ENCODE measurements at places on chromosomes 13 and 19. TPM values are rescaled to one million over a fixed set of nuclear protein-coding genes. Genes with fewer than 3 reads are reported as not detected.
A peak's percentile ranks its signal among the peaks of the same experiment; 100 is the strongest.

Gene CGB7
- not detected for total RNA-seq

Gene LYPD3
- 0.56 TPM for total RNA-seq

DNA sequence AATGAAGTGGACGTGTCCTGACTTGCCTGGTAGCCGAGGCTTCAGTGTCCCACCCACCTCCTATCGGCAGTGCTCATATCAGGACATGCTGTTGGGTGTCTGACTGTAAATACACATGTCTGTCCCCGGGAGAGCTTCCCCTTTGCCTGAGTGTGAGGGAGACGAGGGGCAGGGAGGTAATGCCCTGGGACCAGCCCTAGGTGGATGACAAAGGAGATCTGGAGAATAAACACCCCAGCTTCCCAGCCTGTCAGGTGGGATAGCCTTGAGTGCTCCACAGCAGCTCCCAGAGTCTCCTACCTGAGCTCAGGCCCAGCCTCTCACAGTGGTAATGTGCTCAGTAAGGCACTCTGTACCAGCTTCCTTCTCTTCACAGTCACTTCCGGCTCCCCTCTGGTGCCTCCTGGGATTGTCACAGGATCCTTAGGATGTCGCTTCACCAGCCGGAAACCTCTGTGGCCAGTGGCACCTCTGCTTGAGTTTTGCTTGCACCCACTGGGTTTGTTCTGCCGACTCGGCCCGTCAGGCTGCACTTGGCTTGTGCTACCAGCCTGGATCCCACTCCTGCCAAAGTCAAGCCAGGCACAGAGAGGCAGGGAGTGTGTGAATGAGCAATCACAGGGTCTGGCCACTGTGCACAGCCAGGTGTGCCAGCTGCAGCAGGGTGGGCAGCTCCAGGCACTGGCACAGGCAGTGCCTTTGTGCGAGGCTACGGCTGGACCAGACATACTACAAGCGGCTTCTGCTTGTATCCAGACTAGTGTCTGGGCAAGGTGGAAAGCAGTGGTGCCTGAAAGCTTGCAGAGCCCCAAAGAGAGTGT lies 54.4 kb upstream of the RGCC start:
- peaks cover 4% of the 10 kb centered on the region for H3K4me1 ChIP-seq
- no peaks in the 10 kb centered on the region for H3K36me3 ChIP-seq
- H3K27me3 ChIP-seq, result no peaks in the 10 kb centered on the region

Gene SWSAP1
- total RNA-seq, result 2.1 TPM

DNA sequence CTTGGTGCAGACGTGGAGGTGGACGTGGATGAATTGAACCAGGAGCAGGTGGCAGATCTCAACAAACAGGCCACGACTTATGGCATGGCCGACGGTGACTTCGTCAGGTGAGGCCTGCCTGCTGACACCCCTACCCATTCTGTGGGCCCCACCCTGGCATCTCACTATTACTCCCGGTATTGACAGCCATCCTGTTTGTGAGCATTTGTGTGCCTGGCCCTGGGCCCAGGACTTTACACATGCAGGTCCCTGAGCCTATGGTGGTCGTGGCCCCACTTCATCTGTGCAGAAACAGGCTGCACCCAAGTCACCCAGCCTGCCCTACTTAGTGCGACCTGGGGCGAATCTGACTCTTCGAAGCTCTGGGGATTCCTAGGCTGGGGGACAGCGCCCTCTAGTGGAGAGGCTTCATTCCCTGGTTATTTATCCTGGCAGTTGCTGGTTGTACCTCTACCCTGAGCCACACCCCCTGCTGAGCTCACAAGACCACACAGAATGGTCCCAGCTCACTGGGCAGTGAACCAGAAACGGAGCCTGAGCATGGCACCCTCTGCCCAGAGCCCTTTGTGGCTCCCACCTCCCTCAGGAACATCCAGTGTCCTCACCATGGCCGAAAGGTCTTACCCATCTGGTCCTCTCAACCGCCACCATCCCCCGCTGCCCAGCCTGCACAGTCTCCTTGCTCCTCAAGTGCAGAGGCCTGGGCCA lies 16.9 kb downstream of the ZNF296 start:
- no peak overlapping the region for H3K4me3 ChIP-seq
- no peaks in the 10 kb centered on the region for H3K36me3 ChIP-seq
- H3K27ac ChIP-seq, result peak overlapping the region; percentile 1
- peak; percentile 88 for DNase-seq

- H3K27me3 ChIP-seq, result peaks cover 2% of the 10 kb centered on the region
- H3K36me3 ChIP-seq, result no peaks in the 10 kb centered on the region
- peaks cover 21% of the 10 kb centered on the region for H3K4me1 ChIP-seq
- DNase-seq, result no peak
- no peak overlapping the region for H3K4me3 ChIP-seq
Observed at GRCh38 chr19:16366433-16367260, 42.0 kb downstream of the KLF2 start.

DNA sequence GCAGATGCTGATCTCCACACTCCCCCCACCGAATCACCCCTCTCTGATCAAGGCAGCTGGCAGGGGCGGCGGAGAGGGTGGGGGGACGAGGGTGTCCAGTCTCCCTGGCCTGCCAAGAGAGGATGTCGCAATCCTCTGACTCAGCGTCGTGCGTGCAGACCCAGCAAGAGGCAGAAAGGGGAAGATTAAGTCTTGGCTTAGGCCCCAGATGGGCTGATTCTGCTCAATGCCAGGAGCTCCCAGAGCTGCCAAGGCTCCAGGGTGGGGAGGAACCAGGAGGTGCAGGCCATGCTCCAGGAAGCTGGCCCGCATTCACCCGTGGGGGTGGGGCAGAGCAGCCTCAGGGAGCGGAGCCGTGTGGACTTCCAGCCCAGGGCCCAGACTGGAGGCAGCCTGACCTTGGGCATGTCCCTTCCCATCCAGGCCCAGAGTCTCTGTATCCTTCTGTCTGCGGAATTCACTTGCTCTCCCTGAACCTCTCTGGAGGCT lies 6.6 kb upstream of the BCL3 start:
- H3K36me3 ChIP-seq, result no peaks in the 10 kb centered on the region
- no peak for DNase-seq
- no peak overlapping the region for H3K27ac ChIP-seq
- H3K27me3 ChIP-seq, result peaks cover 9% of the 10 kb centered on the region
- H3K4me3 ChIP-seq, result no peak overlapping the region

Gene GSX1
- not detected for total RNA-seq

All from glutamatergic neuron (in vitro differentiated cells).